ENCODE measurements at places on chromosomes 12 and 14.

DNA sequence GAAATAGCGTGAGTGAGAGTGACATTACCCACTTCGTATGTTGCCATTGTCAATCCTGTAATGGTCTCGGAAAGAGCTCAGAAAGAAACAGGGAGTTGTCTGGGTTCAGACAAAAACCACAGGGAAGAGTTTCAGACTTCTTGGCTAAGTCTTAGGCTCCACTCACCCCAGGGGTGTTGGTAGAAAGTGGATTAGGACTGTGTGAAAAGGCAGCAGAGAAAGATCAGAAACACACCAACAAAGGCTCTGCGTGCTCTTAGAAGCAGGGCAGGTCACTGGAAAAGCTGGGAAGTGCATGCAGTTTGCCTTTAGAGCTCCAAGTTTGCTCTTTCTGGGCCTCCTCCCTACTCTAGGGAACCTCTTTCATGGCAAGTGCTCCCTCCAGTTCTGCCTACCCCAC, 106.1 kb upstream of the PLXNC1 start:
- no peak for DNase-seq

DNA sequence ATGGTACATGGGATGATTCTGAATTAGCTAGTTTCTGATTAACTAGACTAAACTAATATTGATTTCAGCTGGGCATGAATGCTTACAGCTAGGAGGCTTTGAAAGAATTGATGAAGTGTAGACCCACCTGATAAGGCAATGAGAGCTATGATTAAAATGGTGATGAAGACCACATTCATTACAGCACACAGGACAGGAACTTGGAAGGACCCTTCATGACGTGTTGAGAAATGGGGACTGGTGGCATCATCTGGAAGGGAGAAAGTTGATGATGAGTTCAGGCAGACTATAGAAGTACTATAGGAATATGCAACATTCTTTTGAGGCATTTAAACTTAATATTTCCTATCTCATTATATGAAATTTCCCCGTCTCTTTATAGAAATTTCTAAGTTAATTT, 4.5 kb downstream of the CD69 start:
- DNase-seq = no peak

GRCh38 chr12:41264281-41264680, 76.2 kb downstream of the PDZRN4 start:
- peak; percentile 23 for DNase-seq

GRCh38 chr12:83807871-83808270, 1104.7 kb downstream of the SLC6A15 start:
- DNase-seq = no peak

DNA sequence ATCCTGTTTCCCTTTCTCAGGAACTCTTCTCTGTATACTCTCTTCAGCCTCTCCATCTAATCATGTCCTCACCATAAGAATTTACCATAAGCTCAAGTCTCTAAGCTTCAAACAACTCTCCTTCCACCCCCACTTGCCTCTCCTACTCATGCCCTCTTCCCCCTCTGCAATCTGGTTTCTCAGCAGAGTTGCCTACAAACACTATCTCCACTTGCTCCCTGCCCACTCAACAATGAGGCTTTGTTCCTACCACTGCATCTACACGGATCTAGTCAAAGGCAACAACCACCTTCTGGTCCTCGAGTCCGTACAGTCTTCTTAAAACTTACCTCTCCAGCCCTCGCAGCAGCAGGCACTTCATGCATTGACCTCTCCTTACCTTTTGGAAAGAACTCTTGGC, 17.2 kb upstream of the FBLN5 start:
- no peak for DNase-seq

- no peak for DNase-seq
Measured at GRCh38 chr14:52400846-52401245, 86.7 kb downstream of the PTGER2 start.

DNA sequence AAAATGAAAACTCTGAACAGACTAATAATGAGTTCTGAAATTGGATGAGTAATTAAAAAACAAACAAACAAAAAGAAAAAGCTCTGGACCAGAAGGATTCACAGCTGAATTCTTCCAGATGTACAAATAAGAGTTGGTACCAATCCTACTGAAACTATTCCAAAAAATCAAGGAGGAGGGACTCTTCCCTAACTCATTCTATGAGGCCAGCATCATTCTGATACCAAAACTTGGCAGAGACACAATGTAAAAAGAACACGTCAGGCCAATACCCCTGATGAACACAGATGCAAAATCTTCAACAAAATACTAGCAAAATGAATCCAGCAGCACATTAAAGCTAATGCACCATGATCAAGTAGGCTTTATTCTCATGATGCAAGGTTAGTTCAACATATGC, 183.9 kb upstream of the CNOT2 start:
- DNase-seq = no peak

- DNase-seq = peak; percentile 34
Measured at GRCh38 chr12:47397664-47398281, 308.1 kb downstream of the RPAP3 start.

GRCh38 chr14:33958605-33959226, 7.8 kb upstream of the EGLN3 start:
- DNase-seq = no peak

GRCh38 chr12:26116829-26117715, 7.8 kb downstream of the BHLHE41 start:
- DNase-seq = no peak

DNA sequence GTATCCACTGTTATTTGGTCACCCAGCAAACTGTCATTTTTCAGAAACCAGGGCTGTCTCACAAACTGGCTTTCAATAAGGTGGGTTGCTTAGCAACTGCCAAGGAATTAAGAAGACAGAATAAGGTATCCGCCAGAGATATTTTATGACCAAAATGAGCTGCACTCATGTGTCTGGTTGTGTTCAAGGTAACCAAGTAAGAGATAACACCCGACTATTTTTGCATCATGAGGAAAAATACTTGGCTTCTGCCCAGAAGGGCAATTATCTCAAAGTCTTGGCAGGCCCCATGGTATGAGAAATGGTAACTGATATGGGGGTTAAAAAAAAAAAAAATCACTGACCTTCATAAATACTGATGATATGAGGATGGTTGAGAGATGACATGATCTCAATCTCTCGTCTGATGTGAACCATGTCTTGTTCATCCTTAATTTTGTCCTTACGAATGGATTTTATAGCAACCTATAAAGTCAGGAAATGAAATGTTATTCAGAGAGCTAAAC, 32.6 kb downstream of the NUAK1 start:
- no peak for DNase-seq

DNA sequence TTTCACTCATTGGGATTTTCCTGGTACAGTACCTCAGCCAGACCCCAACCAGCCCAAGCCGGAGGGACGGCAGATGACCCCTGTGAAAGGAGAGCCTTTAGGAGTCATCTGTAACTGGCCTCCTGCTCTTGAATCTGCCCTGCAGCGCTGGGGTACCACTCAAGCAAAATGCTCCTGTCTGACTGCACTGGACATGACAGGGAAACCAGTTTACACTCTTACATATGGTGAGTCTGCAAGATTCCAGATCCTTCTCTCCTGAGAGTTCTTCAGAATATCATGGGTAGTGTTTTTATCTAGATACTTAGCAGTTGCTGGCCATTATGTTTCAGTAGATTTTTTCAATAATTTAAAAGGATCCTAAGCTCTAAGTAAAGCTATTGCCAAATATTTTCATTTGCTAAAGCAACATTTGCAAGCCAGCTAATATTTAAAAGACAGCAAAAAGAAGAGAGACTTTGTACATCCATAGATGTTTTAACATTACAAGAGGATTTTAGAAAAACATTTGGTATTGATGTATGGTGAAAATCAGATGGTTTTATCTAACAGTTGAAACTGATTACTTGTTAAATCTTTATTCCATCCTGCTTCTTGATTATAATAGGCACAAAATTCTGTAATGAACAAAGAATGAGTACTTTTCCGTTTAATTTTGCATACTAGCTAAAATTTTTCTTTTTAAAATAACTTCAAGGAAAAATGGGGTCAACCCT, 85.1 kb upstream of the ATF1 start:
- DNase-seq = no peak

DNA sequence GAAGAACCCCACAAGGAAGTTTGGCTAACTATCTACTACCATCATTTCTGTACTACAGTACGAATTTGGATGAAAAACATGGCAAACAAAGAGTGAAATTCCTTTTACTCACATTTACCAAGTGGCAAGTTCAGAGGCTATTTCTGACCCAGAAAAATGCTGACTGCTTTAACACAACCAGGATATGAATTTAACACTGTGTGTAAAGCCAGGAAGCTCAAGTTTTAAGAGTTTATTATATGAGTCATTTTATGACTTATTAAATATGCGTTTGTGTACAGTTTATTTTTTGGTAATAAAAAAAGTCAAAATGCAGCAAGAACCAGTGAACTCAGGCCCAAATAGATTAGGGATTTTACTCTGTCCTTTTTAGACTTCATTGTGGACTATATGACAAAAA, 58.4 kb upstream of the STAC3 start:
- DNase-seq = peak; percentile 31

DNA sequence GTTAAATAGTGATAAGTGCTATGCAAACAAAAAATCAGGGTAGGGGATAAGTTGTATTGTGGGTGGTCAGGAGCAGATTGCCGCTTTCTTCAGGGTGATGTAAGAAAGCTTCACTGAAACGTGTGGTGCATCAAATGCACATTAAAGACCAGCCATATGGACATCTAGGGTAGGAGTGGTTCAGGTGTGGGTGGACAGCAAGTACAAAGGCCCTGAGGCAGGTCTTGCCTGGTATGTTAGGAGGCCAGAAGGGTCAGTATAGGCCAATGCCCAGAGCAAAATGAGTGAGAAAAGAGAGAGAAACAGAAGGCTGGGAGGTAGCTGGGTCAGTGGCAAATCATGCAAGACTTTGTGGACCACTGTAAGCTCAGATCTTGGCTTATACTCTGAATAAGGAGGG, 25.6 kb upstream of the CISTR start:
- no peak for DNase-seq

- DNase-seq = no peak
Measured at GRCh38 chr14:22300646-22301045, 288.4 kb downstream of the DAD1 start.

DNA sequence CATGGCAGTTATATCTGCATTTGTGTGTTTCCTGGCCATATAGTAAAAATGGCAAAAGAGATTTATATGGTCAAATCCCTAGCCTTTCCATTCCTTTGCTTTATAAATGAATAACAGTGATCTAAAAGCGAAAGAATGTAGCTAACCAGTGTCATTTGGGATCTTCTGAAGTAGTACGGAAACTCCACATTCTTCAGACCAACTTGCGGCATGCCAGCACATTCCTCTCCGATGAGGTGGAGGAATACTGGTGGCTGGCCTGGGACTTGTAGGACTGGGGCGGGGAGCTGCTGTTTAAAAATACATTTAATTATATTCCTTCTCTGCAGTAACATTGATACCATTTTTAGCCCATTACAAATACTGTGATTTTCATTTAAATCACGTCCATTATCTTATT, 85.3 kb downstream of the SAMD4A start:
- DNase-seq = peak; percentile 91

- no peak for DNase-seq
Measured at GRCh38 chr14:92563359-92563758, 49.8 kb downstream of the RIN3 start.

DNA sequence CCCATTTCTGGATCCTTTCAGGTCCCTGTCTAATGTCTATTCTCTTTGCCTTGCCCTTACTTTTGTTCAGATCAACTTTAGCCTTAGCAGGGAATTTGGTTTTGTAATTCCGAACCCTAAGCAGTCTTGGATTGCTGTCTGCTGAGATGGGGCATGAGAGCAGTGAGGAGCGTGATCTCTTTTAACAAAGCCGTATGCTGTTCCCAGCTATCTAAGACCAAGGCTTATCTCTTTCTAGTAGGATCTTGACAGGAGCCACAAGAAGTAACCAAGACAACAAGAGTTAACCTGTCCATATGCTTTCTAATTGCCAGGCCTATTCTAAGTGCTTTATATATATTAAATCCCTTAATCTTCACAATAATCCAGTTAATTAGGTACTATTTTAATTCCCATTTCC, 4.5 kb upstream of the DHRS7 start:
- DNase-seq = no peak

GRCh38 chr12:54148560-54149429, 40.0 kb downstream of the SMUG1 start:
- DNase-seq = no peak

DNA sequence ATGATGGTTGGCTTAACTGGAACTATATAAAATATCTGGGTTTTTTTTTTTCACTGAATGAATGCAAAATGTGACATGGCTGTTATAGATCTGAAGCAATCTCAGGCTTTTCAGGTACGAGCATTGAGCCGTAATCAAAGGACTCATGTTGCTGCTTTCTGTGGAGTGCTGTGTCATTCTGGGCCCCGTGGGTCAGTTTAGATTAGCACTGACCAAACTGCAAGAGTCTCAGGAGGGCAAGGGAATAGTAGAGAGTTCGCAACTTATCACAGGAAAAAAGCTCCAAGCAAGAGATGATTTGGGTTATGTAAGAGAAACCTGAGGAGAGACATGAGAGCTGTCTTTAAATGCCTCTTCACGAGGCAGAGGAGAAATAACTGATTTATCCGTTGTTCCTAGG, 59.1 kb downstream of the UBR7 start:
- DNase-seq = no peak

DNA sequence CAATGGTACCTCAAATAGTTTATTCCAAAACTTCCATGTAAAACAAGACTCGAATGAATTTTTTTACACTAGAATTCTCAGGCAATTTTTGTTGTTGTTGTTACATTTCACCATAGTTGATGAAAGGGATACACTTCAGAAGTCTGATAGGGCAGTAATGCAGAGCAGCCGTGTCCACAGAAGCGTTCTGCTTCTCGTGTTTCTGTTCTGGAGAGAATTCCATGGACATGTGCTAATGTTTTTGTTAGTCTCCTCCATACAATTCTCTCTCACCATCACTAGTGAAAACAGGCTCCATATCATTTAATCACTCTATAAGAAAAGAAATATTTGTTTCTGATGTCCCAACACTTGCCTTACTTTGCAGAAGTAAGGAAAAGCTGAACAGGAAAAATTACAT, 606.1 kb downstream of the SLC16A7 start:
- no peak for DNase-seq

DNA sequence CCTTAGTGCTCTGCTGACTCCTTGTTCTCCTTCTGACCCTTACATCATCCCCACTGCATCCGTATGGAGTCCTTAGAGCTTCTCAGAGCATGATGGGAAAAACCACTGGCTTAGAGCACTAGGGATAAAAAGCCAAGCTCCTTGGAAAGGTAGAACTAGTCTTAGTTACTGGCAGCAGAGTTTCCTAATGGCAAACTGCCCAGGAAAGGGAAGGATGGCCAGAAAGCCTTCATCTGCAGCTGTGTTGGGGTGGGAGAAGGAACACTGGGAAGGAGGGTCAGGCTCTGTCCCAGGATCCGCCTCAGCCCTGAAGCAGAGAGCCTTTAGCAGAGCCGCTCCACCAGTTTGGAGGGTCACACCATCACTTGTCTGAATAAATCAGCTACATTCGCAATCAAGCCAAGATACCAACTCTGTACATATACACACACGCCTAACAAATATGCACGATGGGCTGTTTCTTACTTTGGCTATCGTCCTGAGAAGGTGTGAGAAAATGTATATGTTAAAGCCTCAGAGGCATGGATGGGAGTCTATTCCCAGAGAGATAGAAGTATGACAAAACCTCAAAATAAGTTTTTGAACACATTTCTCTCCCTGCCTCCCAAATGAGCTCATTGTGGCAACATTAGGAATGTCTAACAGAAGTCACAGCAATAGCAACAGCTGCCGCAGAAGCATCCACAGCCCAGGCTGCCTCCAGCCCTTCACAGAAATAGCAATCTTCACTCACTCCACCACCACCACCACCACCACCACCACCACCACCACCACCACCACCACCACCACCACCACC, 18.6 kb upstream of the GALNT8 start:
- no peak for DNase-seq

- DNase-seq = no peak
Measured at GRCh38 chr14:79661752-79662151, 549.6 kb downstream of the DIO2 start.

- DNase-seq = peak; percentile 48
Measured at GRCh38 chr14:81435391-81436295, 35.5 kb upstream of the STON2 start.
